ENCODE measurements at places on chromosomes 5 and 9. TPM values are rescaled to one million over a fixed set of nuclear protein-coding genes. Genes with fewer than 3 reads are reported as not detected.
A peak's percentile ranks its signal among the peaks of the same experiment; 100 is the strongest.

The CNOT6 gene
- total RNA-seq: 16.2 TPM

The LRRC19 gene
- not detected for total RNA-seq

The ST8SIA4 gene
- total RNA-seq: 2.9 TPM

The SMARCA2 gene
- 89.9 TPM for total RNA-seq

The OR13C3 gene
- total RNA-seq: not detected

The LCN9 gene
- total RNA-seq: not detected

The PTGDS gene
- total RNA-seq: 30.8 TPM

The HABP4 gene
- 5.1 TPM for total RNA-seq

The GGTA1 gene
- total RNA-seq: 7.0 TPM

The LMAN2 gene
- 73.7 TPM for total RNA-seq

The CD72 gene
- not detected for total RNA-seq

The SLC25A25 gene
- total RNA-seq: 37.1 TPM

GRCh38 chr5:53364061-53364460 is 116.4 kb upstream of the FST start:
- H3K27me3 ChIP-seq: no peaks in the 10 kb centered on the region
- H3K4me3 ChIP-seq: no peak overlapping the region
- H3K27ac ChIP-seq: no peak overlapping the region
- H3K36me3 ChIP-seq: no peaks in the 10 kb centered on the region

GRCh38 chr5:128284236-128284635 is 200.7 kb downstream of the SLC12A2 start:
- H3K27ac ChIP-seq: no peak overlapping the region
- H3K36me3 ChIP-seq: no peaks in the 10 kb centered on the region
- no peaks in the 10 kb centered on the region for H3K4me1 ChIP-seq
- no peak overlapping the region for H3K4me3 ChIP-seq
- H3K27me3 ChIP-seq: no peaks in the 10 kb centered on the region

DNA sequence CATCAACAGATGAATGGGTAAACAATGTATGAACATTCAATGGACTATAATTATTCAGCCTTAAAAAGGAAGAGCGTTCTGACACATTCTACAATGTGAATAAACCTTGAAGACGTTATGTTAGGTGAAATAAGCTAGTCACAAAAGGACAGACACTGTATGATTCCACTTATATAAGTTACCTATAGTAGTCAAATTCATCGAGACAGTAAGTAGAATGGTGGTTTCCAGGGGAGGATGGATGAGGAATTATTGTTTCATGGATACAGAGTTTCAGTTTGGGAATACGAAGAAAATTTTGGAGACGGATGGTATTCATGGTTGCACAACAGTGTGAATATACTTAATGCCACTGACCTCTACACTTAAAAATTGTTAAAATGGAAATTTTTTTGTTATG is 216.4 kb downstream of the CACNA1B start:
- H3K27me3 ChIP-seq: no peaks in the 10 kb centered on the region
- no peaks in the 10 kb centered on the region for H3K4me1 ChIP-seq
- no peaks in the 10 kb centered on the region for H3K36me3 ChIP-seq
- DNase-seq: no peak
- no peak overlapping the region for H3K4me3 ChIP-seq
- H3K27ac ChIP-seq: no peak overlapping the region

- H3K4me1 ChIP-seq: no peaks in the 10 kb centered on the region
- no peaks in the 10 kb centered on the region for H3K36me3 ChIP-seq
- no peak overlapping the region for H3K4me3 ChIP-seq
- no peak for DNase-seq
- no peak overlapping the region for H3K27ac ChIP-seq
These were observed 848.5 kb upstream of the WWC1 start for GRCh38 chr5:167442922-167443321.

- no peak overlapping the region for H3K4me3 ChIP-seq
- H3K4me1 ChIP-seq: peaks cover 4% of the 10 kb centered on the region
- no peak overlapping the region for H3K27ac ChIP-seq
- H3K27me3 ChIP-seq: no peaks in the 10 kb centered on the region
- DNase-seq: no peak
These were observed 12.5 kb upstream of the CCNJL start for GRCh38 chr5:160324886-160325285.

DNA sequence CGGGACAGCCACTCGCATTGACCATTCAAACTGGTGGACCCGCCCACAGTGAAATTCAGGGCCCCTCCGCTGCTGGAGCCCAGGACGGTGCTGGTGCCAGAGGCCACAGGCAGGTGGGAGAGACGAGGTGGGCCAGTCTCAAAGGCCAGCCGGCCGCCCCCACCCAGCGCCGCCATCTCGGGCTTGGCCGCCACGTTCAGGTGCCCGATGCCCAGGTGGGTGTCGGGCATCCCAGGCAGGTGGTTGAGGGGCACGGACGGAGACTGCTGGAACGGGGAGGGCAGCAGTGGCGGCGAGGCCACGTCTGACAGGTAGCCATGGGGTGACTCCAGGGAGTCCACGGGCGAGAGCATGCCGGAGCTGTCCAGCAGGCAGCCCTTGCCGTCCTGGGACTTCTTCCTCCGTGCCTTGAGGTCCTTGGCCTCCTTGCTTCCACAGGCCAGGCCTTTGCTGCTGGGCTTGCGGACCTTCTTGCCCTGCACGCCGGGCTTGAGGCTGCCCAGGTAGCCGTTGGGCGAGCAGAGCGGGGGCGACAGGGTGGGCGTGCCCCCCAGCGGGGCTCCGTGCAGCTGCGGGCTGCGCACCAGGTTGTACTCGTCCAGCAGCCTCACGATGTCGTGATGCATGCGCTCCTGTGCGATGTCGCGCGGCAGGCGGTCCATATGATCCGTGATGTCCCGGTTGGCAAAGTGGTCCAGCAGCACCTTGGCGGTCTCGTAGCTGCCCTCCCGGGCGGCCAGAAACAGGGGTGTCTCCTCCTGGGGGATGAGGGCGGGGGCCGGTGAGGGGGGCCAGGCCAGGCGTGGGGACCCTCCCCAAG is 14.2 kb upstream of the SEC16A start:
- no peak overlapping the region for H3K27ac ChIP-seq
- no peaks in the 10 kb centered on the region for H3K27me3 ChIP-seq
- no peak for DNase-seq
- no peak overlapping the region for H3K4me3 ChIP-seq
- peaks cover 72% of the 10 kb centered on the region for H3K36me3 ChIP-seq

- no peak overlapping the region for H3K4me3 ChIP-seq
- no peak overlapping the region for H3K27ac ChIP-seq
- H3K27me3 ChIP-seq: no peaks in the 10 kb centered on the region
- no peaks in the 10 kb centered on the region for H3K4me1 ChIP-seq
- no peak for DNase-seq
- no peaks in the 10 kb centered on the region for H3K36me3 ChIP-seq
These were observed 80.7 kb downstream of the TSSK1B start for GRCh38 chr5:113354055-113354454.

- H3K4me1 ChIP-seq: no peaks in the 10 kb centered on the region
- no peak overlapping the region for H3K4me3 ChIP-seq
- H3K27me3 ChIP-seq: no peaks in the 10 kb centered on the region
- DNase-seq: no peak
These were observed 33.1 kb downstream of the THBS4 start for GRCh38 chr5:80068246-80068636.

- peaks cover 26% of the 10 kb centered on the region for H3K4me1 ChIP-seq
- DNase-seq: no peak
- peaks cover 16% of the 10 kb centered on the region for H3K36me3 ChIP-seq
- H3K27me3 ChIP-seq: no peaks in the 10 kb centered on the region
- no peak overlapping the region for H3K4me3 ChIP-seq
These were observed 69.5 kb upstream of the GARNL3 start for GRCh38 chr9:127194881-127195713.

DNA sequence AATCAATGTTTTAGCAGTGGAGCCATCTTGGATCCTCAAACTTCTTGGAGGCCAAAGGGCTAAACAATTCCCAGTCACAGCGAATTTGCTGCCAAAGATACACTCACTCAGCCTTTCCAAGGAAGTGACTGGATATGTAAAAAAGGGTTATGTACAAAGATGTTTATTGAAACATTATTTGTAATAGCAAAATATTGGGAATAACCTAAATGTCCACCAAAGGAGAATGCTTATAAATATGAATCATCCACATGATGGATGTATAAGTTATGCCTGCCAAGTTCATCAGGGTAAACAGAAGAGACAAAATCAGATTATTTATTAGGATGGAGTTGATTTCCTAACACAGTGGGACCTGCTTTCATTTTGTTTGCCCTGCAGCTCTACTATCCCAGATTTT is 145.2 kb upstream of the ABCA1 start:
- H3K36me3 ChIP-seq: no peaks in the 10 kb centered on the region
- H3K4me1 ChIP-seq: peaks cover 3% of the 10 kb centered on the region
- no peak overlapping the region for H3K27ac ChIP-seq
- no peaks in the 10 kb centered on the region for H3K27me3 ChIP-seq
- H3K4me3 ChIP-seq: no peak overlapping the region

DNA sequence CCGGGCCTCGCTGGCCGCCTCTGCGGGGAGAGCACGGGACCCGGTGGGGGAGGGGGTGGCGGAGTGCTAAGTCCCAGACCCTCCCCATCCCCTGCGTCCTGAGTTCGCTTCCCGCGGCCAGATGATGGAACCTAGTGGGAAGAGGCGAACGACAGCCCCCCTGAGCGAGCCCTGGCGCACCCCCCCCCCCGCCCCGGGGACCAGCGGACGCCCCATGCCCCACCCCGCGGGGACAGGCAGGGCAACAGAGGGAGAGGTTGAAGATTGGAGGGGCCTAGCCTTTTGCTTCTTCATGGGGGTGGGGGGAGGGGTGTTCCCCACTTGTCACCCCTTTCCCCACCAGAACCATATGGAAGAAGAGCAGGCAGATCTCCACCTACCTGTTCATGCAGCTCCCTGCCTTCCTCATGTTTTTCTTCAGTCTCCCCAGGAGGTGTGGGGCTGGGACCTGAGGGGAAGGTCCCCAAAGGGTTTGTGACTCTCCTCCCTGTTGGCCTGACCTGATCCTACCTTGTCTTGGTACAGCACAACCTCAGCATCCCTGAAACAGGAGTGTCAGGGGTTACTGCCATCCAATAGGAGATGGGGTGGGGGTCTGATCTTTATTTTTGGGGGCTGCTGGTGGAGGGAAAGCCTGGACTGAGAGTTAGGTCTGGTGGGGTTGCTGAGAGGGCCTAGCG is 485 bp downstream of the FAM53C start:
- H3K36me3 ChIP-seq: peaks cover 10% of the 10 kb centered on the region
- H3K4me3 ChIP-seq: peak overlapping the region; percentile 83
- no peaks in the 10 kb centered on the region for H3K27me3 ChIP-seq
- H3K4me1 ChIP-seq: peaks cover 36% of the 10 kb centered on the region

GRCh38 chr5:81547001-81547400 is 153.1 kb upstream of the ACOT12 start:
- no peak overlapping the region for H3K27ac ChIP-seq
- no peak overlapping the region for H3K4me3 ChIP-seq
- no peaks in the 10 kb centered on the region for H3K27me3 ChIP-seq
- no peak for DNase-seq
- no peaks in the 10 kb centered on the region for H3K4me1 ChIP-seq

DNA sequence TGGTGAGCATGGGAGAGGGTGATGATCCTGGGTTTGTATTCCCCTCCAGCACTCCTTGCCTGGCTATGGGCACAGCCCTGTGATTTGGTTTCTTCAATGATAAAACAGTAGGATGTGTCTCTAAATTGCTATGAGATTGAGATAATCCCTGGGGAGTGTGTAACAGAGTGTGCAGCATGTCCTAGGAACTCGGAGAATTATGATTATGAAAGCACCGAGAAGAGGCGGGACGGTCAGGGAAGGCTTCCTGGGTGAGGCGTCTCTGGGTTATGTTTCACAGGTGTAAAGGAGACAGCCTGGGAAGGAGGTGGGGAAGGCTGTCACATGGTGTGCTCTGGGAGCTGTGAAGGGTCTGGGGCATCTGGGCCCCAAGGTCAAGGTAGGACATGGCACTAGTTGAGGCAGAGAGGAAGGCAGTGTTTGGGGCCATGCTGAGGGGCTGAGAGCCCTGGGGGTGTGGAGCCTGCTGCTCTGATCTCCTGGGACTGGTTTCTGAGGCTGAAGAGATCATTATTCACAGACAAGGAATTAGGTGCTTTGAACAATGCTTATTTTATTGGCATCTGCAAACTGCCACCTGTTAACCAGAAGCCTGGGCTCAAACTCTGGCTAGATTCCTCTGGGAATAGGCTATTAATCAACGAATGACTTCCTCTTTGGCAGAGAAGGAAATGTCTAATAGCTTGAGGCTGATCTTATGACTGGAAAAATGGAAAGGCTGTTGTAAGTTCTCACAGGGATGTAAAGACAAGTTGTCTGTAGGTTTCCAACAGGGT is 73.8 kb upstream of the IL12B start:
- H3K27ac ChIP-seq: no peak overlapping the region
- no peaks in the 10 kb centered on the region for H3K4me1 ChIP-seq
- no peaks in the 10 kb centered on the region for H3K36me3 ChIP-seq
- H3K27me3 ChIP-seq: no peaks in the 10 kb centered on the region
- H3K4me3 ChIP-seq: no peak overlapping the region

- no peak overlapping the region for H3K4me3 ChIP-seq
- H3K27ac ChIP-seq: no peak overlapping the region
- DNase-seq: no peak
These were observed 97.9 kb downstream of the SV2C start for GRCh38 chr5:76180814-76181805.

- peaks cover 26% of the 10 kb centered on the region for H3K4me1 ChIP-seq
- H3K27ac ChIP-seq: peak overlapping the region; percentile 88
- H3K36me3 ChIP-seq: no peaks in the 10 kb centered on the region
- no peak for DNase-seq
- H3K4me3 ChIP-seq: peak overlapping the region; percentile 77
These were observed 1.1 kb upstream of the APBA1 start for GRCh38 chr9:69673311-69673640.

- DNase-seq: no peak
- H3K27ac ChIP-seq: peak overlapping the region; percentile 1
- peaks cover 19% of the 10 kb centered on the region for H3K4me1 ChIP-seq
- no peaks in the 10 kb centered on the region for H3K36me3 ChIP-seq
- no peak overlapping the region for H3K4me3 ChIP-seq
These were observed 79.4 kb downstream of the ZNF366 start for GRCh38 chr5:72427488-72428437.

DNA sequence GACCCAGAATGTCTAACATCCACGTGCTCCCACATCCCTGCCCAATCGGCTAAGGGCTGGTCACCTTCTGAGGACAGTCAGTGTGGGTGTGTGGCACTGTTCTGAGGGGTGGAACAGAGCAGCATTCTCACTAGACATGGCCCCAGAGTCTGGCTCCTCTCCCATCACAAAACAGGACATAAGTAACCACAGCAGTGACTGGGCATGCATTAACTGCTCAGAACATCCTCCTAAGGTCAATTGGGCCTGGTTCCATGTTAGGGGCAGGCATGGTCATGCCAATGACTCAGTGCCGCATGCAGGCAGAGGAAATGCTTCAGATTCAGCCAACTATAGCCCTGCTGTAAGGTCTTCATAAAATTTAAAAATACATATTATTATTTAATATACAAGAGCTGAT is 12.9 kb downstream of the MACROH2A1 start:
- no peak for DNase-seq
- no peak overlapping the region for H3K27ac ChIP-seq
- peaks cover 24% of the 10 kb centered on the region for H3K4me1 ChIP-seq
- H3K4me3 ChIP-seq: no peak overlapping the region
